Effector memory CD8-positive, alpha-beta T cell (primary cell): ENCODE measurements at places on chromosomes 12 and 14.

DNA sequence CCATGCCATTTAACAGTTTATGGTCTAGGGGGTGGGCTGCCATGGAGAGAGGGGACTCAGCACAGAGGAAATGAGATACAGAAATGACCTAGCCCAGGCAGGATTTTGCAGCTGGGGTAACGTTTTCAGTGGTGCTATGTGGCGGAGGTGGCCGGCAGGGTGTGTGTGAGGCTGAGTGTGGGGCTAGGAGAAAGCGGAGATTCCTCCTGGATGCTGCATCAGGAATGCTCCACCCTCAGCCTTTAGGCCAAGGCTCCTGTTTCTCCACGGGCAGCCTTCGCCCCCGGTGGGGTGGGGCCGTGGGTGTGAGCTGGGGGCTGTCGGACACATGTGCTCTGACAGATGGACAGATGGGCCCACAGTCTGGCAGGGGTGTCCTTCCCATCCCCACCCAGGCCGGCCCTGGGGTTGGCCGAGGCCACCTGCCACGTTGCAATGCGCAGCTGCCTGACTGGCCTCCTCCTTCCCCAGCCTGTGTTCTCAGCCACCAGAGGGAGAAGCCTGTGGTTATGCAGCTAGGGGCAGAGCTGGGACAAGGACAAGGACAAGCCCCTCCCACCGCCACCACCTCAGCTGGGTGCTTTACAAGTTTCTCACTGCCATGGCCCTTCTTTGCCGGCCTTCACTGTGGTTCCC is 44.3 kb downstream of the TEAD4 start:
- no peak for DNase-seq

DNA sequence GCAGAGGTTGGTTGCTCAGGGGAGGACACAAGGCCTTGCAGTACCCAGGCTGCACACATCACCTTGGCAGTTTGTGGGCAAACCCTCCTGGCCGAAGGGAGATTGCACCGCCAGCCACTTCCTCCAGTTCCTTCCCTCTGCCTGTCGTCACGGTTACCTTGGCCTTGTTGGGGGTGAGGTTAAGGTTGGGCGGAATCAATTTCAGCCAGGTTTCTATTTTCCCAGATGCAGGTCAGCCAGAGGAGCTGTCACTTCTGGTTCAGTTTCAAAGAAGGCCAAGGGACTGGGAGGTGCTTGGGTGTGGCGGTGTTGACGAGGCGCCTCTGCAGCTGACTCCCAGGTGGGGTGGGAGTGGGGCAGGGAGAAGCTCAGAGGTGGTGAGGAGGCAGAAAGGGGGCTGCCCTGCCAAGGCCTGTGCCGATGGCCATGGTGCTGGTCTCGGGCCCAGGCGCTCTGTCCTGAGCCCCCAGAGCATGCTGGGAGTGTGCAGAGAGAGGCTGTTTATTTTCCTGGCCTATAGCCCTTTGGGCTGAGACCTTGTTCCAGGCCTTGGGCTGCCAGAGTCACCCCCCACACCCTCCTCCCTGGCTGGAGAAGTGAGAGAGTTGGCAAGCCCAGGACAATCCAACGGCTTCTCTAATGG is 31.4 kb downstream of the JDP2 start:
- DNase-seq, result no peak

GRCh38 chr12:124416516-124417395 is 121.9 kb downstream of the RFLNA start:
- DNase-seq, result no peak

DNA sequence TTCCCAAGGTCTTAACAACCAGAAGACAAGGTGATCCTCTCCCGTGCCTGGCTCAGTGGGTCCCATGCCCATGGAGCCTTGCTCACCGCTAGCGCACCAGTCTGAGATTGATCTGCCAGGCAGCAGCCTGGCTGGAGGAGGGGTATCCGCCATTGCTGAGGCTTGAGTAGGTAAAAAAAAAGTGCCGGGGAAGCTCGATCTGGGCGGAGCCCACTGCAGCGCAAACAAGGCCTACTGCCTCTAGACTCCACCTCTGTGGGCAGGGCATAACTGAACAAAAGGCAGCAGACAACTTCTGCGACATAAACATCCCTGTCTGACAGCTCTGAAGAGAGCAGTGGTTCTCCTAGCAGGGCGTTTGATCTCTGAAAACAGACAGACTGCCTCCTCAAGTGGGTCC is 104.0 kb downstream of the C14orf39 start:
- DNase-seq, result no peak

- DNase-seq, result no peak
These were observed 26.4 kb downstream of the DEGS2 start for GRCh38 chr14:100132903-100133510.

GRCh38 chr14:54172562-54172961 is 215.9 kb upstream of the BMP4 start:
- no peak for DNase-seq

DNA sequence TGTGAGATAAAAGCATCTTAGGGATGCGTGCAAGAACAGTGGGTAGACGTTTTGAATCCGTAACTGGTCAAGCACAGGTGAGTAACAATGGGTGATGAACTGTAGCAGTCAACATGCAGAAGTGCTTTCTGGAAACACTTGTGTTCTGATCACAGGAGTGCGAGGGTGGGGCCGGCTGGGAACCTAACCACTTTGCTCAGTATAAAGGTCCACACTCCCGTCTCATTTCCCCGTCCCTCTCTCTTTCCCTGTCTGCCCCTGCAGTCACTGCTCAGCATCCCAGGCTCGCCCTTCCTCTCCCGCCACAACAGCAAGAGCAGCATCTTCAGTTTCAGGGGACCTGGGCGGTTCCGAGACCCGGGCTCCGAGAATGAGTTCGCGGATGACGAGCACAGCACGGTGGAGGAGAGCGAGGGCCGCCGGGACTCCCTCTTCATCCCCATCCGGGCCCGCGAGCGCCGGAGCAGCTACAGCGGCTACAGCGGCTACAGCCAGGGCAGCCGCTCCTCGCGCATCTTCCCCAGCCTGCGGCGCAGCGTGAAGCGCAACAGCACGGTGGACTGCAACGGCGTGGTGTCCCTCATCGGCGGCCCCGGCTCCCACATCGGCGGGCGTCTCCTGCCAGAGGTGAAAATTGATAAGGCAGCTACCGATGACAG is 127.1 kb downstream of the FIGNL2 start:
- DNase-seq, result no peak

GRCh38 chr14:51012055-51012454 is 67.8 kb upstream of the PYGL start:
- no peak for DNase-seq

GRCh38 chr12:5899675-5900074 is 45.4 kb downstream of the ANO2 start:
- DNase-seq, result no peak

DNA sequence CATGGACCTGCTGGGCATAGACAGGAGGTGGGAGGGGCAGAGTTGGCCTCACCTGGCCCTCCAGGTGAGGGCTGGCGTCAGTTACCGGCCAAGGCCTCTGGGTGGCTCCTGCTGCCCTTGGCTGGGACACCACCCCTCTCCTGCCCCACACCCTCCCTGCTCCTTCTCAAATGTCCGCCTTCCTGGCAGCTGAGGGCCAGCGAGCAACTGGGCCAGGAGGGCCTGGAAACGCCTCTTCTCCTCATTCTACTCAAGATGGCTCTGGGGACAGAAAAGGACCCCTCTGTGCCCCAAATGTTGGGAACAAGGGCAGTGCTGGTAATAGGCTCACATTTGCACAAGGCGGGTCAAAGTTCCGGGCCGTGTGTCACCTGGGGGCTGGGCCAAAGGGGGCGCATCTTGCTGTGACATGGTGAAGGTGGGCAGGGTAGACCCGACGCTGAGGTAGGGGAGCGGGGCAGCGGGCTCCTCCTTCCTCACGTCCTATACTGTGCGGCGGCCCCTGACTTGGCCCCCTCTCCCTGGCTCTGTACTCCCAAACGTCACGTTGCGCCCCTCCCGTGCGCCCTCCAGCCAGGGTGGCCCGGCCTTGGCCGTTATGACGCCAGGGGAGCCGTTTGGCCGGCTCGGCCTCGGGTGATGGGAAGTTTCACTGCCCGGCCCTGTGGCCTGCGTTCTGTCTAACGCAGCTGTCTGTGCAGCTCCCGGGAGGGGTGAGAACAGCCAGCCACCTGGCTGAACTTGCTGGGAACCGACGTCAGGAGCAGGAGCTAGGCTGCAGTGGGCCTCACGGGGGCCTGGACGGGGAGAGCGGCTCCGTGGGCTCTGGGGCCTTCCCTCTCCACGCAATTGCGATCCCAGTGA is 18.0 kb upstream of the DLK1 start:
- DNase-seq, result no peak

DNA sequence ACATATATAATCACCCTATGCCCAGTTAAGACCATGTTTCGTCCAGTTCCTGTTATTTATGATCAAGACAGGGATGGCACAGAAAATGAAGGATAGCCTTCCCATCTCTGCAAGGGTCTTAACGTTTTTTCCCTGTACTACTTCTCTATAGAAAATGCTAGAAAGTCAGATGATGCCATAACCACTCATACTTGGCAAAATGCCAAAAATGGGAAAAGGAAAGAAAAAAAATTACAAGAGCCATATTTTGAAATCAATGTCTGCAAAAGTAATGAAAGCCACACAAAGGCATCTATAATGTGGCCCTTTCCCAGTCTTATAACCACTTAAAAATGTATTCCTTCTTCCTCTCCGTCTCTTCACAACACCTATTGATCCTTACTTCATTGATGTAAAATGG is 1.8 kb upstream of the MYL6B start:
- no peak for DNase-seq

DNA sequence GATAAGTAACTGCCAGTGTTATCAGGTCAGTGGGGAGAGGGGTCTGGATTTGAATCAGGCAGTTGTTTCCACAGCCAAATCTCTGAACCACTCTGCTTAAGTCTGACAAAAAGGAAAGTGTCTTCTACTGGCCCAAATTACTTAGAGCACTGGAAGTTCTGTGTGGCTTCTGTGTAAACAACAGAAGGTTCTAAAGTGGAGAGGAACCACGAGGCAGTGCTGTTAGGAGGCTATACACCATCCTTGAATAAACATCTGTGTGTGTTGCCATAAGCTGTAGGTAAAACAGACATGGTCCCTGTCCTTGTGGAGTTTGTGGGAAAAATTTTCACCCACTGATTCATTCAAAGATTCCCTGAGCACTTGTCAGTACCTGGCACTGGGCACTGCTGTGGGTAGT is 50.0 kb downstream of the GALNT4 start:
- DNase-seq, result no peak

- DNase-seq, result no peak
These were observed 36.6 kb upstream of the PIK3C2G start for GRCh38 chr12:18224745-18225144.

DNA sequence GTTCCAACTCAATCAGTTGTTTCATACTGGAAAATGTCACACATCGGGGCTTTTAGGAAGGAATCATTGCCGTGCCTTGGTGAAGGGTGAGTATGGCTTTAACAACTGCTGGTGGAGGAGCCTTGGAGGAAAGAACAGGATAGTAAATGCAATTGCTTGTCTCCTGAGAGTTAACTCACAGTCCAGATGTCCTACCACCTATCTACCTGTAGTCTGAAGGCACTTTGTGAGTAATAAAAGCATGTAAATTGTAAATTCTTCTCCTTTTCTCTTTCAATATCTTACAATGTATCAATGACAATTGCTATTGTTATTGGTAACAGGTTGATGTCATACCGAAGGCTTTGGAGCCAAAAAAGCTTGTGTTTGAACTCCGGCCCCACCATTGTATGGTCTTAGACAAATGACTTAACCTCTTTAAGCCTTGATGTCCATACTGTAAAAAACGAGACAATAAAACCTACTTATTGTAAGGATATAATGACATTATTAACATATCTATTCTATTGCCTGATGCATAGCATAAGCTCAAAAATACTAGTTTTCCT is 397.4 kb downstream of the ADAMTS20 start:
- no peak for DNase-seq

DNA sequence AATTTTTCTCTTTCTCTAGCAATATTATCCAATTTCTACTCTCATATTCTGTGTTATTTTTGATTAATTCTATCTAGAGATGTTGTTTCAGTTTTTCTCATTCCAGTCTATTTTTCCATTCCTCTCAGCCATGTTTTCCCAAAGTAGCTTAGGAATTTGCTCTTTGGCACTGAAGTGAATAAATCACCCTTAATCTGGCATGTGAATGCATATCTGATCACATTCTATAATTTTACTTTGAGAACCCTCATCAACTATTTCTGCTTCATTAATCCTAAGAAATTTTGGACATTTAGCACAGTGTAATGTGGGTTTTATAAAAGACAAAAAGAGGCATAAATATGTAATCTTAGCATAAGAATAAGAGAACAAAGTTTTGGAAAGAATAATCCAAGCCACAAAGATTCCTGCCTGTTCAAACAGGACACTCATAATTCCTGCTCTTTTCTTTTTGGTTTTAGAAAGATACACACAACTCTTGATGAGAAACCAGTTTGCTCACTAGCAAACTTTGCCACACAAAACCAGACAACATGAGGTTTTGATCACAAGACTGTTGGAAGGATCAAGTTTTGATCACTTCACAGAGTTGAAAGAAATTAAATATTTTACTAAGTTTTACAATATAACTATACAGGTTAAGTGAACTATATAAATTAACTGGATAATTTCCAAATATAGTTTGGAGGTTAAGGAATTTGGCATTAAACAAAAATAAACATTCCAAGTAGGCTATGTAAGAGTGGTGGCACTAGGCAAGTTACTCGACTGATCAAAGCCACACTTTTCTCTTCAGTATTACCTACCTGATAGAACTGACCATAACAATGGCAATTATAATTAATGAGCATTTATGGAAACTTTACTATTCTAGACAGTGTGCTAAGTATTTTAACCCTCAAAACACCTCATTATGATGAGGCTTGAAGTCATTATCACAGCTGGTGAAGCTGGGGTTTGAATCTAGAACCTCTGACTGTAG is 226.6 kb upstream of the TMTC1 start:
- DNase-seq, result no peak

DNA sequence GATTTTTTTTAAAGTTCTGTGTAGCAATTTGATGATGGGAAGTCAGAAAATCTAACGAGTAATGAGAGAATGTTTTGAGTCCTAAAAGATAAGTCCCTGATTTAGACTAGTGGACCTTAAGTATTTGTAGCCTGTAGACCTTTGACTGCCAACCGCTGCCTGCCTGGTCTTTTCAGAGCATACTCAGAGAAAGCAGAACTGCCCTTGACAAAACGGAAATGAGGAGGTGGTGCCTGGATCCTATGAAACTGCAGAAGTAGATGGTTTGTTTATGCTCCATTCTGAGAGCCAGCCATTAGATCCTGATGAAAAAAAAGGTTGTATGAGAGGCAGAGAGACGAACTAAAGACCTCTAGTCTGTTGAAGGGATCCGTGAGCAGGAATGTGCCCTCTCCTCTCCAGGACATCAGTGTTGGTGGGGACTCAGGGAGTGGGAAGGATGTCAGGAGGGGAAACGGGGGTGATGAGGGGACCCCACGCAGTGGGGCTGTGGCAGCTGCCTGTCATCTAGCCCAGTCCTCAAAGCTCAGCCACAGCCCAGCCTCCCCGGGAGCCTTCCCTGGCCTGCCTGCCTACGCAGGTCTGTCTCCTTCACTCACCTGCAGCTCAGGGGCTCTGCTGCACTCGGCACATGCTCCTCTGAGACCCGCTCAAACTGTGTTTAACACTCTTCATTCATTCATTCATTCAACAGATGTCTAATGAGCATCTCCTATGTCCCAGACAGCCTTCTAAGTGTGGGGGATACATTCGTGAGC is 447.5 kb downstream of the AACS start:
- no peak for DNase-seq
